CD4-positive, alpha-beta T cell treated with Interleukin-12 subunit alpha and Interleukin-12 subunit beta, for 1 hour (primary cell): ENCODE measurements at places on chromosomes 16 and 17.

DNA sequence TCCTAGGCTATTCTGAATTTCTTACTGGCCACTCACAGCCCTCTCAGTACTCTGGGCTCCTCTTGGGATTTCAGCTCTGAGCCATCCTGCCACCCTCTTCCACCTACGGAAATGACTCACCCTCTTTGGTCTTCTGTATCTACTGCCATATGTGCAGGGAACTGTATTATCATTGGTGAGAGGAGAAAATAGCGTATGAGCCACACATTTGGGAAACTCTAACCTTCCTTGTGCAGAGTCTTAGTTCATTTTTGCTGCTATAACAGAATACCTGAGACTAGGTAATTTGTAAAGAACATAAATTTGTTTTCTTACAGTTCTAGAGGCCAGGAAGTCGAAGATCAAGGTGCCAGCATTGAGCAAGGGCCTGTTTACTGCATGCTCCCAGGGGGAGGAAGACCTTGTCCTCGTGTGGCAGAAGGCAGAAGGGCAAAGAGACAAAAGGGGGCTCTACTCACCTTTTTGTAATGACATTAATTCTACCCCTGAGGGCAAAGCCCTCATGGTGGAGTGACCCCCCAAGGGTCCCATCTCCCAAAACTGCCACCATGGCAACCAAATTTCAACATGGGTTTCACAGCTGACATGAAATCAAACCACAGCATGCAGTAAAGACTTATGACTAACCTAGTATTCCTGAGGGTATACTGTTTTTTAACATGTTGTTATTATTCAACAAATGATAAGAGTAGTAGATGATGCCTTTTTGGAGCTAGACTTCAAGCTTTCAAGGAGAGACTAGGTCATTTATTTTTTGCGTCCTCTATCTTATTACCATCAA is 191.8 kb downstream of the PRKCA start:
- DNase-seq: no peak

DNA sequence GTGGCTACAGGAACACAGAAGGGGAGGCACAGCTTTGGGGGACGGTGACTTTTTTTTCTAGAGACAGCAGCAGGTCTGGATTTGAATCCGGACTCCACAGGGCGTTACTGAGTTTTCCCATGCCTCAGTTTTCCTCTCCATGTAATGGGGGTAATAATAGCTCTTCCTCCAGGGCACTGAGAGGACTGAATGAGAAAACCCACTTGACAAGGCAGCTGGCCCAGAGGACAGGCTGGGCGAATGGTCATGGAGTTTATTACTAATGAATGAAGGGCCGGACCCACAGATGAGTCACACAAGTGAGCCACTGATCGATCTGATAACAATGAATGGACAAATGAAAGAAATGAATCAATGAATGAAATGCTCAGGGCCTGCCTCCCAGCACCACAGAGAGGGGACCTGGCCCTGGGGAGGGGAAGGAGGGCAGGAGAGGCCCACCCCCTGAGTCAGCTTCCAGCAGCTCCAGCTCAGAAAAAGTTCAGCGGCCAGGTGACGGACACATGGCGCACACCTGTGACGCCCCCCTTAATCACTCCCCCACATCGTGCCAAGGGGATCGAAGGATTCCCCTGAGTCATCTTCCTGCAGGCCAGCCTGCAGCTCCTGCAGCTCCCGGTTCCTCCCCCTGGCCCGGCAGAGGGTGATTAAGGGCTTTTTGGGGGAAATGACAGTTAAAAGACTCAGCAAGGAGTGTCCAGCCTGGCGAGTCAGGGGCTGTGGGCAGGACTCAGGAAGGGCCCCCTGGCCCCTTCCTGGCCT is 54.3 kb downstream of the SOCS1 start:
- no peak for DNase-seq

- no peak for DNase-seq
These were observed 12.9 kb downstream of the CMIP start for GRCh38 chr16:81457326-81458133.

- DNase-seq: no peak
These were observed 29.4 kb downstream of the CACNA1H start for GRCh38 chr16:1182316-1182671.

DNA sequence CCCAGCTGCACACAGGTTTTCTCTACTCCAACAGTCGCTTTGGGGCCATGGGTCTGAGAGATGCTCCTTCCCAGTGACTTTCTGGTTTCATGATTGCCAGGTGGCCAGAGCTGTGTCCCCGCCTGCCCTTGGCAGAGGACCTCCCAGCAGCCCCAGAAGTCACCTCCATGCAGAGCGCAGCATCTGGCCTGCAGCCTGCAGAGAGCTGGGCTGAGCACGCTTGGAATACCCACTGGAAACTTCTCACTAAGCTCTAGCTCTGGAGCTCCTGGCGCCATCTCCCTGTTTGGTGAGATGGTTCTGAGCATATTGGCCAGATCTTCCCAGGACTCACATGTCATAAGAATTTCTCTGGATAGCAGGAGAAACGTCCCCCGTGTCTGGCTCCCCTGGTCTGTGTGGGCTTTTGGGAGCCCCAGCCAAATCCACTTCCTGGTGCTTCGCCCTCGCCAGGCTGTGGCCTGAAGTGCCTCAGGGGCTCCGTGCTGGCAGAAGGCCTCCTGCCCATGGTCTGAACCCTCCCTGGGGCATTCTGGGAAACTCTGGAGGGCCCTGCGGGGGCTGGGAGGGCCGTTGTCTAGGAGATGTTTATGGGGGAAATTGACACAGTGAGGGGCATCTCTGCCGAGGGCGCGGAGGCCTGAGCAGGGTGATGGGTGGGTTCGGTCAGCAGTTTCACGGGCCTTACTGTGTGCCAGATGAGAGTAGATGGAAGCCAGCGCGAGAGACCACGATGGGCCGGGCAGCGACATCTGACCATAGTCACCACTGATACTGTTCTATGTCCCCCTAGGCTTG is 73.2 kb upstream of the CIBAR2 start:
- no peak for DNase-seq

GRCh38 chr17:77476931-77477805 is 336.4 kb downstream of the SEC14L1 start:
- no peak for DNase-seq
